Colonic mucosa (tissue), 4 donors: ENCODE measurements at places on chromosomes 5 and 9. TPM values are rescaled to one million over a fixed set of nuclear protein-coding genes. Genes with fewer than 3 reads are reported as not detected.

The CACFD1 gene
- 56.8 TPM for total RNA-seq

GRCh38 chr5:81971111-81971711 is 612 bp upstream of the ATG10 start:
- H3K4me1 ChIP-seq: no peaks in the 10 kb centered on the region
- H3K36me3 ChIP-seq: no peaks in the 10 kb centered on the region
- H3K27ac ChIP-seq: peak overlapping the region; percentile 96

DNA sequence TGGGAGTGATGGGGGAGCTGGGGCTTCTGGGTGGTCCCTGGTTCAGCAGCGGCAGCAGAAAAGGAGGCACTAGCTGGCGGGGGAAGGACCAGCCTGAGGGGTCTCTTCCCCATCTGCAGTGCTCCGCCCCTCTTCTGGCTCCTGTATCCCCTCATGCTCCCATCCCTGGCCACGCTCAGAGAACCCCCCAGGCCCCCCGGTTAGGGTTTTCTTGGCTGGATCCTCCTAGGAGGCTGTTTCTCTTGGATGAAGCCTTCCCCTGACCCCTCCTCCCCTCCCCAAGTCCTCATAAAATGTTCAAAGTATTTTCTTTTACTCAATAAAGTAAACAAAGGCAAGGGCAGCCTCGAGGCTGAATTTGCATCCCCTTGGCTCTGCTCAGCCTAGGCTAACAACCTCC is 60.8 kb downstream of the FGF18 start:
- no peak for DNase-seq
- H3K27me3 ChIP-seq: no peaks in the 10 kb centered on the region
- no peaks in the 10 kb centered on the region for H3K36me3 ChIP-seq

GRCh38 chr5:54778783-54779182 is 206.6 kb downstream of the ESM1 start:
- no peaks in the 10 kb centered on the region for H3K27me3 ChIP-seq
- H3K4me3 ChIP-seq: no peak overlapping the region
- H3K4me1 ChIP-seq: no peaks in the 10 kb centered on the region
- no peaks in the 10 kb centered on the region for H3K36me3 ChIP-seq
- no peak for DNase-seq

The NTNG2 gene
- 1.3 TPM for total RNA-seq

- H3K27ac ChIP-seq: no peak overlapping the region
- H3K4me1 ChIP-seq: no peaks in the 10 kb centered on the region
- no peaks in the 10 kb centered on the region for H3K27me3 ChIP-seq
Measured at GRCh38 chr5:127976991-127977717, 106.4 kb upstream of the SLC12A2 start.

GRCh38 chr9:117691367-117691766 is 12.8 kb upstream of the TLR4 start:
- H3K4me3 ChIP-seq: no peak overlapping the region
- no peaks in the 10 kb centered on the region for H3K4me1 ChIP-seq
- no peaks in the 10 kb centered on the region for H3K27me3 ChIP-seq
- DNase-seq: no peak

- DNase-seq: no peak
- no peaks in the 10 kb centered on the region for H3K4me1 ChIP-seq
- H3K36me3 ChIP-seq: no peaks in the 10 kb centered on the region
- no peaks in the 10 kb centered on the region for H3K27me3 ChIP-seq
- no peak overlapping the region for H3K4me3 ChIP-seq
Measured at GRCh38 chr9:125887172-125887571, 140.0 kb downstream of the PBX3 start.

DNA sequence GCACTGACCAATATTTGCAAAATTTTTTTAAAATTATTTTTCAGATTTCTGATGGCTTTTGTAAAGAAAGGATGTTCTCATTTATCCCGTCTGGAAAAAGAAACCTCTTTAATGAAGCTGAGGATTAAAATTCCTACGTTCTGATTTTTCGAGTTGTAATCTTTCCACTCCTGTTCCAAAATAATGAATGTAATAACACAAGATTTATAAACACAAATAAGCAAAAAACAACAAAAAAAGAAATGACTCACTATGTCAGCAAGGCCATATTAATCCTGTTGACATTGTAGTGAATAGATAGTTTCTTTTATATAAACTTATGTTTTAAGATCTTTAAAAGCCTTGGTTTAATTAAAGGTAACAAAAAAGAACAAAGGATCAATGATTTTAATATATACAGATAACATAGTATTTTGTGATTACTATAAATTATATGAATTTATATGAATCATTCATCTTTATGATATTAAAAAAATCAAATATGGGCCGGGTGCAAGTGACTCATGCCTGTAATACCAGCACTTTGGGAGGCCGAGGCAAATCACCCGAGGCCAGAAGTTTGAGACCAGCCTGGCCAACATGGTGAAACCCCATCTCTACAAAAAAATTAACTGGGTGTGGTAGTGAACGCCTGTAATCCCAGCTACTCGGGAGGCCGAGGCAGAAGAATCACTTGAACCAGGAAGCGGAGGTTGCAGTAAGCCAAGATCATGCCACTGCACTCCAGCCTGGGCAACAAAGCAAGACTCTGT is 336.6 kb upstream of the DAB2 start:
- H3K27me3 ChIP-seq: no peaks in the 10 kb centered on the region
- no peak for DNase-seq
- no peak overlapping the region for H3K4me3 ChIP-seq
- peak overlapping the region; percentile 7 for H3K27ac ChIP-seq
- H3K36me3 ChIP-seq: no peaks in the 10 kb centered on the region
- H3K4me1 ChIP-seq: no peaks in the 10 kb centered on the region

The DOCK2 gene
- total RNA-seq: 4.8 TPM

DNA sequence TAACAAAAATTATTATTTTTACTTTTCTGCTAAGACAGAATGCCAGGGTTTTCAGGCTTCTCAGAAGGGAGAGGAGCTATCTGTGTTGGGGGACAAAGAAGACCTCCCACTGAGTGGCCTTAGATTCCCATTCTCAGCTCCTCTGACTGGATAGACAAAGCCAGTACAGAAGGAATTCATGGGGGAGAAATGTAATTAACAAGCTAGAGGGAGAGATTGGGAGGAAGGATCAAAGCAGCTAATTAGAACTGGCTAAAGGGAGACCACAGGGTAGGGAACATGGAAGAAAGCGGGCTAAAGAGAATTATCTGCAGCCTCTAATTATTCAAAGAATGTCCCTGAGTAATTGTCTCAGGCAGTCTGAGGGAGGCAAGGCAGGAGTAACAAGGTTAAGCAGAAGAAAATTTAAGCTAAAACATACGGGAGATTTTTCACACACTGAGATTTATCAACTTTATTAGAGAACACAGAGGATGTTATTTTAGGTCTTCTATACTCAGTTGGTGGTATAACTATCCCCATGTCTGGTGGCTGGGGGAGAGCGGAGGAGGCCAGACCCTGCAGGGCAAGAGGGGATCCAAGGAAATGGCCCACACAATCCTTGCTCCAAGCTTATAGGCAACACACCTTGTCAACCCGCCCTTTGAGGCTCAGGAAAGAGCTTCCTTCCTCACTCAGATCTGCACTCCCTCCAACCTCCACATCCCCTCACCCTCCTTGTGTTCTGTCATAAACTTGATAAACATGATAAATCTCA is 87.7 kb upstream of the LRRTM2 start:
- no peaks in the 10 kb centered on the region for H3K36me3 ChIP-seq
- no peaks in the 10 kb centered on the region for H3K27me3 ChIP-seq
- no peak overlapping the region for H3K4me3 ChIP-seq
- DNase-seq: no peak
- H3K4me1 ChIP-seq: no peaks in the 10 kb centered on the region

- H3K4me1 ChIP-seq: no peaks in the 10 kb centered on the region
- DNase-seq: no peak
- H3K27ac ChIP-seq: no peak overlapping the region
- no peaks in the 10 kb centered on the region for H3K36me3 ChIP-seq
- H3K4me3 ChIP-seq: no peak overlapping the region
- no peaks in the 10 kb centered on the region for H3K27me3 ChIP-seq
Measured at GRCh38 chr5:122985954-122986721, 50.4 kb downstream of the PPIC start.

DNA sequence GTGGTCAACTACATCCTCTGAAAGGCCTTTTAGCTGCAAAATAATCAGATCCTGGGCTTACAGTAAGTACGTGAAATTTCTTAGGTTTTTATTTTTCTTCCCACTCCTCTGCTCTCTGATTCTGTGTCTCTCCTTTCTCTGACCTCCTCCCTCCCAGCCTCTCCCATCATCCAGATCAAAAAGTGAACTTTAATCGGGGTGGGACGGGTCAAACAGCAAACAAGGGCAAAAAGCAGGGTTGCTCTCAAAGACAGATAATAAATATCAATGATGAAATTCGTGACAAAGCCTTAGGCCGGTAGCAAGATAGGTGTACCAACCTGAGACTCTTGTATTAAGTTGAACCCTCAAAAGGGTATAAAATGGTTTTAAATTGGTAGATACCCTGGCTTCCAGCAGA is 76.1 kb downstream of the RANBP17 start:
- no peak overlapping the region for H3K4me3 ChIP-seq
- no peaks in the 10 kb centered on the region for H3K36me3 ChIP-seq
- no peak overlapping the region for H3K27ac ChIP-seq
- H3K27me3 ChIP-seq: no peaks in the 10 kb centered on the region
- DNase-seq: no peak
- H3K4me1 ChIP-seq: no peaks in the 10 kb centered on the region

The LECT2 gene
- total RNA-seq: not detected
